Immature natural killer cell (primary cell): ENCODE measurements at places on chromosomes 5 and 9.

DNA sequence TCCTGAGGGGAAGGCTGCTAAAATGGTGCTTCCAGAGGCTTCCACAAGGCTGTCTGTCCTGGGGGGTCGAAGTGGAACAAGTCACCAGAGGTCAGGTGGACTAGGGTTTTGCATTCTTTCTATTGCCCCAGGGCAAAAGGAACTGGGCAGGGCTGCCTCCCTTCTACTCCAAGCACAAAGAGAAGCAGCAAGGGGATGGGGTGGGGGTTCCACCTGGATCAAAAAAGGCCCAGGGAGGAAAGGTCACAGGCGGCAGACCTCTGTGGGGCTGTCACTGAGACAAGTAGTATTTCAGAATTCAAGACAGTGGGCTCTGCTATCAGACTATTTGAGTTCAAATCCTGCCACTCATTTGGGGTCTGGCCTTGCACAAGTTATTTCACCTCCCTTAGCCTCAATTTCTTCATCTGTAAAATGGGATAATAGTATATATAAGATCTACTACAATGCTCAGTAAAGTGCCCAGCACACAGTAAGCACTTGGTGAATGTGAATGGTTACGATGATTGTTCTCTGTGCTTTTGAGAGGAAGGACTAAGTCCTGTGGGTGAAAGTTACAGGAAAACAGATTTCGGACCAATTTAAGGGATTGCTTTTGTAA, 1.9 kb upstream of the ARSI start:
- DNase-seq = no peak

DNA sequence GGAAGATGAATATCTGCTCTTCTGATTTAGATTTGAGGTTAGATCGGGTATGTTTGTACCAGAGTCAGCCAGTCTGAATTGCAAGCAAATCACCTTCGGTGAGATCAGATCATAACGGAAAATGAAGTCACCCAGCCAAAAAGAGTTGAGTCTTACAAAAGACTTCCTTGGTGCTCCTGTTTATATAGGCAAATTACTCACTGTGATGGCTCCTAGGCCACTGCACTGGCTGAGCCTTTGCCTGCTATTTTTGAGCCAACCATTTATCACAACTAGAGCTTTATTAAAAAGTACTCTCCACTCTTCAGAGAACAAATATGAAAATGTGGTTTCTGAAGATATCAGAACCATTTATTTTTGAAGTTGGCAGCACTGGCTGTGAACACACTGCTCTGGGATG, 277.7 kb upstream of the PCSK5 start:
- no peak for DNase-seq

GRCh38 chr9:122056484-122056883, 36.6 kb downstream of the TTLL11 start:
- no peak for DNase-seq

GRCh38 chr9:82404196-82404870, 415.8 kb downstream of the SPATA31D1 start:
- no peak for DNase-seq

GRCh38 chr5:142422429-142422828, 97.6 kb upstream of the SPRY4 start:
- no peak for DNase-seq

DNA sequence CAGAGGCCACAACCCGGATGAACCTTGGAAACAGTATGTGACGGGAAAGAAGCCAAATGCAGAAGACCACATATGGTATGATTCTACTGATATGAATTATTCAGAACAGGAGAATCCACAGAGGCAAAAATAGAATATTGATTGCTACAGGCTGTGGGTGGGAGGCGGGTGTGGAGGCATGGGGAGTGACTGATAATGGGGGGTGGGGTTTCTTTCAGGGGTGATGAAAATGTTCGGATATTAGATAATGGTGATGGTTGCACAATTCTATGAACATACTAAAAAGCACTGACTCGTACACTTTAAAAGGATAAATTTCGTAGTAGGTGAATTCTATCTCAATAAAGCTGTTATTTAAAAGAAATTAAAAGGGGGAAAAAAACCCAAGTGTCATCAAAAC, 10.7 kb downstream of the IL4 start:
- DNase-seq = no peak

- peak; percentile 75 for DNase-seq
Observed at GRCh38 chr9:3528451-3528850, 2.6 kb upstream of the RFX3 start.

- no peak for DNase-seq
Observed at GRCh38 chr9:93517331-93517730, 59.1 kb upstream of the PHF2 start.

- DNase-seq = no peak
Observed at GRCh38 chr9:135780626-135781025, 78.6 kb downstream of the KCNT1 start.

DNA sequence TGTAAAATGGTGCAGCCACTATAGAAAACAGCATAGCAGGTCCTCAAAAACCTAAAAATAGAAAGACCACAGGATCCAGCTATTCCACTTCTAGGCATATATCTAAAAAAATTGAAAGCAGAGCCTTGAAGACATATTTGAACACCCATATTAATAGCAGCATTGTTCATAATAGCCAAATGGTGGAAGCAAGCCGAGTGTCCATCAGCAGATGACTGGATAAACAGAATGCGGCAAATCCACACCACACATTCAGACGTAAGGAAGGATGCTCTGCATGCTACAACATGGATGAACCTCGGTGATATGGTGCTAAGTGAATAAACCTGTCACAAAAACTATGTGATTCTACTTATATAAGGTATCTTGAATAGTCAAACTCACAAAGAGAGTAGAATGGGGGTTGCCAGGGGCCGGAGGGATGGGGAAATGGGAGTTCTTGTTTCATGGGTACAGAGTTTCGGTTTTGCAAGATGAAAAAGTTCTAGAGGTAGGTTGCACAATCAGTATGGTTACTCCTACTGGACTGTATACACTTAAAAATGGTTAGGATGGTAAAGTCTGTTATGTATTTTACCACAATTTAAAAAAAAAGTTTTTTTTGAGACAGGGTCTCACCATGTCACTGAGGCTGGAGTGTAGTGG, 17.1 kb upstream of the HSD17B3 start:
- no peak for DNase-seq

- DNase-seq = no peak
Observed at GRCh38 chr5:94691949-94692348, 73.5 kb downstream of the SLF1 start.

- DNase-seq = no peak
Observed at GRCh38 chr9:114774524-114774923, 31.3 kb downstream of the TNFSF15 start.

DNA sequence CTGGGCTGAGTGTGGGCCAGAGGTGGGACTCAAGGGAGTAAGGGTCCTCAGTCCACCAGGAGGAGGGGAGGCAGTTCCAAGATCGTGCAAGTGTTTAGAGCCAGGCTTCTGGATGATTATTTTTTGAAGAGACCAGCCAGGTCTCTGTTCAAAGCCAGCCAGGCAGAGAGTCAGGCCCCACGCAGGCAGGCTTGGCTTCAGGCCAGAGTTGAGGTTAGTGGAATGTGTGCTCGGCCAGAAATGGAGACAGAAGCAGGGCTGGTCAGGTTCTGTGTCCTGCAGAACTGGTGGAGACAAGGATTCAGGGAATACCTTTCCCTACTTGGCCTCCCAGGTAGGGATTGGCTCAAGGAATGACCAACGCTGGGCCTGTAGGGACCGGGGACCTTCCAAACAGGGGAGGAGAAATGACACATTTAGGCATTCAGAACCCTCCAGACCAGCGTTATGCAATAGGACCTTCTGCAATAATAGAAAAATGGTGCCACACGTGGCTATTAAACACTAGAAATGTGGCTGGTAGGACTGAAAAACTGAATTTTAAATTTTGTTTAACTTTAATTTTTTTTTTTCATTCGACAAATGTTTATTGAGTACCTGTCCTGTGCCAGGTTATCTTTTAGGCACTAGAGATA, 106.2 kb downstream of the CMYA5 start:
- no peak for DNase-seq

DNA sequence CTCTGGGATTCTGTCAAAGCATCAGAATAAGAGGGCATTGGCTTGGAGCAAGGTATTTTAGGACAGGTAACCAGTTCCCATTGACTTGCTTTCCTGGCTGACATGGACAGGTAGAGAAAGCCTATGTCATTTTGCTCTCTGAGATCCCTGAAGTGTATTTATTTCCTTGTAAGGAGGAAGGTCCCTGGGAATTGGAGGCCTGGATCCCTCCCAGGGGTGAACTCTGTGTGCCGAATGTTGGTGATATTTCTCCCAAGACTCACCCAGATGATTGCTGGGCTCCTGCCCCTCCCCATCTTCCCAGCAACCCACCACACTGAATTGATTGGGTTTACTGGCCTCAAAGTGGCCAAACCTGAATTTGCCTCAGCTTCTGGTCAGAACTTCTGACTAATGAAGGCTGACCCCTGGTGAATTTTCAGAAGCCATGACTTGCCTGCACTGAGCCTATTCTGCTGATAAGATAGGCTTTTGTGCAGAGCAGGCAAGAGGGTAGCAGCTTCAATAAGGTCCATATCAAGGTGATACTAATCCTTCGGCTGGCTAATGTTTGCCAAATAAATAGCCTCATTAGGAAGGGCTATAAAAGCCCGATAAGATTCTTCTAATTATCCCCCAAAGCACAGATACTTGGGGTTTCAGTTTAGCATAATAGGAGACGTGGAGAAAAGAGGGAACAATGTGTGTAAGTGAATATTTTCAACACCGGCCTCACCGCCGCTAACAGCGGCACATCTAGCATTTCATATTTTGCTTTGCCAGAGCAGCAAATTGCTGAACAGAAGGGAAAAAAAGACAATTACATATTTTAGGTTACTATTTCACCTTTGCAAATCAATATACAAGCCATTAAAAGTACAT, 152.9 kb upstream of the PITX1 start:
- DNase-seq = no peak

GRCh38 chr9:108720191-108720642, 135.6 kb downstream of the ACTL7B start:
- no peak for DNase-seq

GRCh38 chr5:135556620-135557019, 20.9 kb upstream of the NEUROG1 start:
- DNase-seq = no peak

DNA sequence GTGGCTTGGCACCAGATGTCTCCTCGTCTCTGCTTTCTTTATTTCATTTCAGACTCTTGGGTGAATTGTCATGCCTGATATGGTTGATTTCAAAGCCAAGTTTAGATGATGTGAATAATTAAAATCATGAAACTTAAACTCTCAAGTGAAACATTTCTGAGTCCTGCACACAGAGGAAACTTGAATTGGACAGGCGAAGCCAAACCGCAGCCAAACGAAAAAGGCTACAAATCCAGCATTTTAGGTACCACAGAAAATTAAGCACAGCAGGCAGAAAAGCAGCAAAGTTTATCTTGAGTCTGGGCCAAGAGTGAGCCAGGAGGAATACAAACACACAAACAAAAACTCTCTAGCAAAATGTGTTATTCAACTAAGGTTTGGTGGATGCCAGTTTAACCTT, 659.8 kb upstream of the KLF4 start:
- no peak for DNase-seq

DNA sequence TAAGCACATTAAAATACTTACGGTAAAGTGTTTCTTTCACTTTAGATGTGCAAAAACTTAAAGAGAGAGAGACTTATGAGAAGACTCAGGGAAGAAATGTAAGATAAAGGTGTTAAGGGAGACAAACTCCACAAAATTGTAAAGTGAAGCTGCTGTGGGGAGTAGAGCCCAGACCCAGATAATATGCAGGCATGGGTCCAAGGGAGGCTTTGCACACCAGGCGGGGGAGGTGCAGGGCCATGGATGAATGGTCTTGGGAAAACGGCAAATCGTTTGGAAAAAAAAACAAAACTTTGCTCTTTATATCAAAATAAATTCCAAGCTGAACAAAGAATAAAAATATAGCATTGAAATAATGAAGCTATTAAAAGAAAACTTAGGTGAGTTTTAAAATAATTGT, 9.1 kb downstream of the SYK start:
- DNase-seq = no peak

- DNase-seq = no peak
Observed at GRCh38 chr5:39115644-39116343, 41.6 kb upstream of the RICTOR start.

- no peak for DNase-seq
Observed at GRCh38 chr9:78620764-78621163, 323.8 kb downstream of the PSAT1 start.
